Activated CD8-positive, alpha-beta memory T cell treated with anti-CD3 and anti-CD28 coated beads, Interleukin-2, amount 50 U/mL, for 4 hours (primary cell): ENCODE measurements at places on chromosomes 4 and X.
A peak's percentile ranks its signal among the peaks of the same experiment; 100 is the strongest.

- no peak for DNase-seq
Observed at GRCh38 chr4:53422367-53422766, 44.9 kb downstream of the FIP1L1 start.

- no peak for DNase-seq
Observed at GRCh38 chr4:18081708-18082107, 60.2 kb upstream of the LCORL start.

DNA sequence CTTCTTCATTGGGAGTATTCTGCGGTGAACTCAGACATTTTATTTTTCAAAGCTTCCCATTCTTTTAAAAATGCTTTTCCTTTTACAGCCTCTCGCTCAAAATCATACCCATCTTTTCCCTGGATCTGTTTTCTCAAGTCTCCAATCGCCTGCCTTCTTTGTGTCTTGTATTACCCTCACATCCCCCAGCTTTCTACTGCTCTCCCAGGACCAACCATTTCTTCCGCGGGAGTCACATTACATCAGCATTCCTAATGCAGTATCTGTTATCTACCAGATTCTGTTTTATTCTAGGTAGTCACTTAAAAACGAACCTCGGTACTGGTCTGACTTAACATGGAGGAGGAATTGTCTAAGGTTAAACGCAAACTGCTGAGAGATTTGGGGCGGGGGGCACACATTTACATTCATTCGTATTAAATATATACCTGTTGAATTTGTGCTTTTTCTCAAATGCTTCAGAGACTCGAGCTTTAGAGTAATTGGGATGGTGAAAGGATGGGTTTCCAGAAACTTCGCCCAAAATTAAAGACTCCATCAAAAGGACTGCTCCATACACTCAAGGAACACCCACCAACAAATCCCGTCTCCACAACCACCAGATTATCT lies 493 bp upstream of the UCHL1 start:
- no peak for DNase-seq

- DNase-seq = no peak
Observed at GRCh38 chrX:134476284-134476683, 16.3 kb downstream of the HPRT1 start.

DNA sequence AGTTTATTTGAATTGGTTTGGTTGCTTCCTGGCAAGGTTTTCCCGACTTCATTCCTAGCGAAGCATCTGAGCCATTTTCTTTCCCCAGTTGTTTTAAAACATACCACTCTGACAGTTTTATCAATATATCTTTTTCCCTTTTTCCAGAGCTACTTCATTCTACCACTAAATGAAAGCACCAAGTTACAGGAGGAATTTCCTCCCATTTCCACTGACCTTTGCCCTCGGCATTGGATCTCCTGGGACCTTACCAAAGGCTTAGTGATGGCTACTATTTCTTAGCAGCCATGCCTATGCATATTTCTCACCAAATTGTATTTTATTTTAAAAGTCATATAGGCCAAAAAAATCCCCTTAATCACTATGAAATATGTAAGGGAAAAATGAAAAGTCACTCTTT lies 150.5 kb downstream of the ZNF330 start:
- no peak for DNase-seq

GRCh38 chr4:83504503-83504902 lies 19.6 kb upstream of the ABRAXAS1 start:
- DNase-seq = no peak

DNA sequence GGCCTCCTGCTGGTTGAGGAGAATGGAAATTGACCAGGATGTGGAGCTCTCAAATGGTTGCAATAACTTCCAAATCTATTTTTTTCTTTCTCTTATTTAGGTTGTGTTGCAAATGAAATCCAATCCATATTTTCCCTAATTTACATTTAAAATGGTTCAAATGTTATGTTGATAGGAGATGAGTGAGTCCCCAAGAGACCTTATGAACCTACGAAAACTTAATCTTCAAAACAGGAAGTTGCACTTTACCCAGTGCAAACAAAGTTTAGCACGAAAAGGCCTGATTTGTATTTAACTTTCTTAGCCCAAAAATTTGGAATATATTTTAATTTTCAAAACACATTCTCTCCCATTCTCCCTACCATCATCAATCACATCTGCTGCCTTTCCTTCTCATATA lies 59.3 kb upstream of the NDP start:
- no peak for DNase-seq

GRCh38 chr4:20251796-20252655 lies at the start of gene SLIT2:
Gene SLIT2, plus strand, starts transcription at chr4:20251905. Its CDS starts 1,911 bp downstream, at chr4:20253816.
- peak; percentile 11 for DNase-seq

DNA sequence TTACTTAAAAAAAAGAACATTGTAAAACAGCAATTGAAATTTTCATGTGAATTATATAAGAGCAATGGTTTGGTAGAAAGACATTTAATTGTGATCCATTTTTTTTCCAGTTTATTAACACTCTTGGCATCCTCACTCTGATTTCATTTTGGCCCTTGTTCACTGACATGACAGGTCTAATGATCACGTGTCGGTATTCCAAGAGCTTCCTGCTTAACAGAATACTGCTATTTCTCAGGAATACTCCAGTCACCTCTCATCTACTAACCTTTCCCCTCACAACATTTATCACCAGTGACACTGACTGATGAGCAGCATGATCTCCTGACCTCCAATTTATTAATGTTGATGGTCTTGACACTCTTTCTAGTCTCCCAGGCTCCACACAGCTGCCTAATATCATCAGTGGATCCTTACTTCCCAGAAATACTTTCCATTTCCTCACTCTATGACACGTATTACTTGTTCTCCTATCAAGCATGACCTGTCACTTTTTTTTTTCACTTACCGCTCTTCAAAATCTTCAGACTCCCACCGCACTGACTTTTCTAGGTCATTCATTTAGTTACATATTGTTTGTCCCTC lies 847.8 kb upstream of the SLIT2 start:
- DNase-seq = no peak

DNA sequence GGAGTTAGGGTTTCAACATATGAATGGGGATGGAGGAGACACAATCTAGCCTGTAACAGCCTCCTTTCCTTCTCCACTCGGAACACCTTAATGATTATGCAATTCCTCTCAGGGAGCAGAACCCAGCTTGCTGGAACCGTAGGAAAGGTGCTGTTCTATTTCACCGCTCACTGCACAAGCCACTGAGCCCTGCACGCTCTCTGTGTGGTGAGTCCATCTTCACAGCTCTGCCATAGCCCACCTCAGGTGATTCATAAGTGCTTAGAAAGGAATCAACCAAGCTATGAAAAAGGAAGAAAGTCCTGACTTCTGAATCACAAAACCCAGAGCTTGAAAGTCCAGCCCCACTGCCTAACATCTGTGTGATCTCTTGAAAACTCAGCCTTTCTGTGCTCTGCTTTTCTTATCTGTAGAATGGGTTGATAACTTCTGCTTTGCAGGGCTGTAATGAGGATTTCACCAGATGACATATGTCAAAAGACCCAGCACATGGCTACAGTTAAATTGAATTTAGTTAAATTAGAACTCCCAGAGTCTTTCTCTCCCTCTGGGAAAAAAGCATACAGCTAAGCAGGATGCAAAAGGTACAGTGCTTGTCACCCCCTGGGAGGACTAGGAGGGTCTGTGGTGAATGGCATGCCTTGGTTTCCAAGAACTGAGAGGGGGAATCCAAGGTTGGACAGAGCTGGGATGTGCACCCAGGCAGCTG lies 91.6 kb downstream of the WFS1 start:
- no peak for DNase-seq

- no peak for DNase-seq
Observed at GRCh38 chr4:93870876-93871458, 42.4 kb downstream of the ATOH1 start.

- no peak for DNase-seq
Observed at GRCh38 chr4:12562476-12563140, 921.5 kb downstream of the RAB28 start.

DNA sequence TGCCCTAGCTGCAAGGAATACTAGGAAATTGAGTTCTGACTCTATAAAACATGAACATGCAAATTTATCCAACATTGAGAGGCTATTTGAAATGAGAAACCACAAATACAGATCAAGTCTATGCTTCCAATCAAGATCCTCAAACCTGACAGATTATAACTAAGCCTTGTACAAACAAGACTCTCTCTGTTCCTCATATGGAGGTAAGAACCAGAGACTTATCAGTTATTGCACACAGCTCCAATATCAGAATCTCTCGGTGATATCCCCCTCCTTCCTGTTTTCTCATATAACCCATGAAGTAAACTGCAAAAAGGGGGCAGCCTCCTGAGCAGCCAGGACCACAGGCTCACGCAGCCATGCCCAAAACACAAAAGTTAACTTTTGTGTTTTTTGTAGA lies 36.5 kb downstream of the FBXW7 start:
- no peak for DNase-seq

GRCh38 chrX:46589977-46590723 lies 16.6 kb downstream of the CHST7 start:
- no peak for DNase-seq

DNA sequence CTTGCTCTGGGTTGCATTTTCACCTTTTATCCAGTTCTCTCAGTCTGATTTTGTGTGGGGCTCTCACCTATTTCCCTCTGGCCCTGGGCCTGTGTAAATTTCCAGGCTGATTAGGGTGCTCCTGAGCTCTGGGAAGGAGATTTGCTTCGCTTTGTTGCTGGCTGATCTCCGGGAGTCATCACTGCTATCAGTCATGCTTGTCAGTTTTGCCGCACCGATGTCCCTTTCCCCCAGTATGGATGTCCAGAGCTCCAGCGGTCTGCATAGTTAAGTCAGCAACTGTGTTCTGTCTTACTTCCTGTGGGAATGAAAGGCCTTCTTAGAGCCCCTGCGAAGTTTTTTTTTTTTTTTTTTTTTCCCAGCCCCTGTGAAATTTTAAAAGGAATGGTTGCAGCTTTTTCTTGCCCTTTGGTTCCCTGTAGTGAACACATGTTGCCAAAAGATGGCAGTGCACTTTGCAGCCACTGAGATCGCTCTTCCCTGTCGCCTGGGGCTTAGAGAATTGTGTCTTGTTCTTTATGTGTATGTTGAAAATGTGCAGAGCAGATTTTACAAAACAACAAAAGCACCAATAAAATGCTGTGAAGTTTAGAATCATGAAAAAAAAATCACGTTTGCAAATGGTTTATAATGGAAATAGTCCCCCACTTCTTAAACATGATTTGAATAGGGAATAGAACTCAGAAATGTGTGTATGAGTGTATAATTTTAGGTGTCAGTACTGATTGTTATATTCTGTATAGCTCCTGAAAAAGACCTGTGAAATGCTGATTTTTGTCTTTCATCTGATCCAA lies 109.1 kb upstream of the SLC4A4 start:
- DNase-seq = no peak

DNA sequence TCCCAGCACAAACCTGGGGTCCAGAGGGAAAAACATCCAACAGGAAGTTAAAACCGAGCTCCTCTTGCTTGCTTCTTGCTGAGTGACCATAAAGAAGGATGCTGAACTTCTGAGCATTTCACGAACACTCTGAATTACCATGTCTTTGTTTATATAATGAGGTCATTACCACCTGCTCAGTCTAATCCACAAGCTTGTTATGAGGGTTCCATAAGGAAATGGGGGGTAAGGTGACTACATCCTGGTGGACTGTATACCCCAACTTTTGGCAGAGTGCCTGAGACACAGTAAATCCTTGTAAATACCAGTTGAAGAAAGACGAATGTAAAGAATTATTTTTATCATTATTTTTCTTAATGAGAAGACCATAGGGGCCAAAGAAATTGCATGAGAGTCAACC lies 16.8 kb downstream of the CCDC149 start:
- no peak for DNase-seq

DNA sequence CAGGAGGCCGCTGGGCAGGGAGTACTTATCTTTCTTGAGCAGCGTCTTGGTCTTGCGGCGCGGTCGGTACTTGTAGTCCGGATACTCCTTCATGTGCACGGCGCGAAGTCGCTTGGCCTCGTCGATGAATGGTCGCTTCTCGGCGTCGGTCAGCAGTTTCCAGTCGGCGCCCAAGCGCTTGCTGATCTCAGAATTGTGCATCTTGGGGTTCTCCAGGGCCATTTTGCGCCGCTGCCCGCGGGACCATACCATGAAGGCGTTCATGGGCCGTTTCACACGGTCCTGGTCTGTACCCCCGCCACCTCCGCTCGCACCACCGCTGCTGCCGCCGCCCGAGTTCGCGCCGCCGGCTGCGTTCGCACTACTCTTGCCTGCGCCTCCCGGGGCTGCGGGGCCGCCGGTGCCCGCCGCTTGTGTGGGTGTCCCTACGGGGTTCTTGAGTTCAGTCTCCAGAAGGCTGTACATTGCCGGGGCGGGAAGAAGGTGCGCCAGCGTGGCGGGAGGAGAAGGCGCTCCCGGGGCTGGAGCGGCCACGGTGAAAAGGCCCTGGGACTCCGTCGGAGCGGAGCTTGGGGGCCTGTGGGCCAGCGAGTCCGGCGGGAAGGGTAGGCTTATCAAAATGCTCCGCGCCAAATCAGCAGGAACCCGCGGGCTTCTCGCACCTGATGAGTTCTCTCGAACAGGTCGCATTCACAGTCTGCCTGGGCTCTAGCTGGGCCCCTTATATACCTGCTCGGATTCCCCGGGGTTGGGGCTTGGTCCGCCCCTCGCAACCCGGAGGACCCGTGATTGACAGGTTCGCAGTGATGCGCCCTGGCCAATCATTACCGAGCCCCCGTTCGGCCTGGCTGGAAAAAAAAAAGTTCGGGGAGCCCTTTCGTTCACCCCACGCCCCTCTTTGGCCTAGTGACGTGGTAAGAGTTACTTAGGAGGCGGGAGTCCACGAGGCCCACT lies at the start of gene SOX3:
Gene SOX3, minus strand, starts transcription at position 699 of the 954 bp plus-strand sequence. Its CDS starts 9 bp downstream, at position 690.
- DNase-seq = no peak

GRCh38 chrX:11757719-11758399 lies at the start of gene MSL3:
Gene MSL3, plus strand, starts transcription at chrX:11758237. Its CDS starts 27 bp downstream, at chrX:11758264.
- DNase-seq = peak; percentile 68

- DNase-seq = no peak
Observed at GRCh38 chr4:98571161-98571786, 87.1 kb downstream of the TSPAN5 start.

DNA sequence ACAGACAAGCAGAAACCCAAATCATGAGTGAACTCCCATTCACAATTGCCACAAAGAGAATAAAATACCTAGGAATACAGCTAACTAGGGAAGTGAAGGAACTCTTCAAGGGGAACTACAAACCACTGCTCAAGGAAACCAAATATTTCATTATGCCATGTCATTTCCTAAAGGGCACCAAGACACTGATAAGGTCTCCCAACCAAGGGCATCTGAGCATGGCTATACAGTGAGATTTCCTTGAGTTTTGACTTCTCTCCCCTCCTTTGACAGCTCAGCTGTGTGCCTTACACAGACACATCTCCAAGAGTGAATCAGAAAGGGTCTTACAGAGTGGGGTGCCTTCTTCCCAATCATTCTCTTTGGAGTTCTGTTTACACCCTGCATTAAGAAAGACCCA lies 40.4 kb downstream of the PCDH7 start:
- no peak for DNase-seq

GRCh38 chrX:148567779-148568178 lies 67.4 kb downstream of the AFF2 start:
- DNase-seq = no peak

DNA sequence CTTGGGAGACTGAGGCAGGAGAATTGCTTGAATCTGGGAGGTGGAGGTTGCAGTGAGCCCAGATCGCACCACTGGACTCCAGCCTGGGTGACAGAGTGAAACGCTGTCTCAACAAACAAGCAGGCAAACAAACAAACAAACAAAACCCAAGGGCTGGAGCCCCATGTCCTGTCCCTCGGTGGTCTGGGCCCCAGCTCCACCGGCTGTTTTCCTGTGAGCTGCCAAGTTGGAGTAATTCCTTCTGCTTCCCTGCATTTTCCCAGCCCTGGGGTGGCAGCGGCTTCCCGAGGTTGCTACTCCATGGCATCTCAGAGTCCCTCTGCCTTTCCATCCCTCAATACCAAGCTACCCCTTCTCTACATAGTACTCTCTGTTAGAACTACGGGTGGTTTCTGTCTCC lies 43.2 kb downstream of the RGS12 start:
- DNase-seq = no peak

GRCh38 chr4:6727943-6728250 lies 11.9 kb downstream of the BLOC1S4 start:
- DNase-seq = no peak
